CD8-positive, alpha-beta memory T cell (primary cell): ENCODE measurements at places on chromosomes 1 and 21. TPM values are rescaled to one million over a fixed set of nuclear protein-coding genes. Genes with fewer than 3 reads are reported as not detected.
A peak's percentile ranks its signal among the peaks of the same experiment; 100 is the strongest.

Gene C1orf105
- not detected for total RNA-seq

Gene CLDN8
- total RNA-seq = not detected

Gene GRIK3
- total RNA-seq = not detected

- DNase-seq = no peak
- H3K36me3 ChIP-seq = peaks cover 10% of the 10 kb centered on the region
- H3K27me3 ChIP-seq = no peaks in the 10 kb centered on the region
- H3K27ac ChIP-seq = no peak overlapping the region
These were observed 32.5 kb downstream of the PKNOX1 start for GRCh38 chr21:43006874-43007208.

DNA sequence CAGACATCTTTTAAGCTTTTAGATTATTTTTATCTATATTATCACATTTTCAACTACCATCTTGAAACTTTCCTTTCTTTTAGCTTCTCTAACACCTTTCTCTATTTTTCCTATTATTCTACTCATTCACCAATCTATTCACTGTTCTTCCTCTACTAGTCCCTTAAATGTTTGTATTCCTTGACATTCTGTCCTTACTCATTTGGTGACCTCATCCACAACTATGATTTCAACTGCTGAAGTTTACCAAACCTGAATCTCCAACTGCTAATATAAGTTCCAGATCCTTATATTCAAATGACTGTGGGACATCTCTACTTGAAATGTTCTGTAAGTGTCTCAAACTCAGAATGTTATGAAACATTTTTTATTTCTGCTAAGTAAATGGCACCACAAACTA, 49.2 kb downstream of the TUT4 start:
- H3K27me3 ChIP-seq = no peaks in the 10 kb centered on the region
- no peak for DNase-seq
- H3K4me3 ChIP-seq = no peak overlapping the region
- H3K27ac ChIP-seq = no peak overlapping the region

DNA sequence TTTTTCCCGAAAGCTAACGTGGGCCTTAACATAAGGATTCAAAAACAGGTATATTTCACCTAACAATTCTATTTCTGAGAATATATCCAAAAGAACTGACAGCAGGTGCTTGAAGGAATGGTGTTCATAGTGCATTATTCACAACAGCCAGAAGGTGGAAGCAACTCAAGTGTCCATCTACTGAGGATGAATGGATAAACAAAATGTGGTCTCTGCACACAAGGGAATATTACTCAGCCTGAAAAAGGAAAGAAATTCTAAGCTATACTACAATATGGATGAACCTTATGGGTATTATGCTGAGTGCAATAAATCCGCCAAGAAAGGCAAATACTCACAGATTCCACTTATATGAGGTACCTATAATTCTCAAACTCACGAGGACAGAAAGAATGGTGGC, 6.1 kb upstream of the RIPPLY3 start:
- no peak overlapping the region for H3K27ac ChIP-seq
- peaks cover 5% of the 10 kb centered on the region for H3K4me1 ChIP-seq
- no peaks in the 10 kb centered on the region for H3K27me3 ChIP-seq

- no peak overlapping the region for H3K4me3 ChIP-seq
- no peaks in the 10 kb centered on the region for H3K36me3 ChIP-seq
- no peak for DNase-seq
These were observed 34.9 kb downstream of the SIM2 start for GRCh38 chr21:36733857-36734256.

DNA sequence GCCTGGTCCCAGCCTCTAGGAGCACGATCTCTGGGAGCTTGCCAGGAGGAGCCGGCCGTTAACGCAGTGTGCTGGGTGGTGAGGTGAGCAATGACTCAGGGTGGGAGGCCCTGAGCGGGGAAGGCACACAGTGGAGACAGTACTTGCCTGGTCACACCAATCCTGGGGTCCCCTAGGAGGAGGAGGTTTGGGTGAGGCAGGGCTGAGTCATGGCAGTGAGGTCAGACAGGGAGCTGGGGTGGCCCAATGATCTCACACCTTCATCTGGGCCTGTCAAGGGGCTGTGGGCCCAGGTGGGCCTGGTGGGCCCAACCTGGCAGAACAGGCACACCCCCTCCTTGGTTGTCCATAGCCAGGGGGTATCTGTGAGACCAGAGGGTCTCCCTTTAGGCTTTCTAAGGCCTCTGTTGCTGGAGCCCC, 8.6 kb upstream of the EDN2 start:
- no peak overlapping the region for H3K4me3 ChIP-seq
- DNase-seq = no peak
- H3K4me1 ChIP-seq = no peaks in the 10 kb centered on the region
- peak overlapping the region; percentile 16 for H3K27ac ChIP-seq
- H3K27me3 ChIP-seq = no peaks in the 10 kb centered on the region

DNA sequence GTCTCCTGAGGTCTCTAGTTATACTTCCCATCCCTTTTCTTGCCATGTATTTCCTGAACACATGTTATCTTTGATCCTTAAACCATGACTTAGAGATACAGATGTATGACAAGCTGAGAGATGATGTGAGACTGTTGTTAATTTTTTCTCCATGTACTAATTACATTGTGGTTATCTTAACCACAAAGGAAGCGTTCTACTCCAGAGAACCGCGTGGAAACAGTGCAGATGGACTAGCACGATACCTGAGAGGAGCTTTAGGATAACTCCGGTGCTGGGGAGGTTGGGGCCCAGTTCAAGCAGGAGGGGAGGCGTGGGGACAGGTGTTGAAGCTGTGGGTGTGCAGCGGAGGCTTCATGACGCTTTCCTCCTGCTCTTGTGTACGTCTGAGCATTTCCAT, 17.5 kb downstream of the PDE9A start:
- H3K27me3 ChIP-seq = no peaks in the 10 kb centered on the region
- peaks cover 9% of the 10 kb centered on the region for H3K4me1 ChIP-seq
- no peak for DNase-seq
- no peak overlapping the region for H3K4me3 ChIP-seq

Gene KRTAP12-1
- total RNA-seq = not detected

- H3K27me3 ChIP-seq = no peaks in the 10 kb centered on the region
- no peaks in the 10 kb centered on the region for H3K4me1 ChIP-seq
These were observed 36.9 kb upstream of the DISP1 start for GRCh38 chr1:222777977-222778376.

DNA sequence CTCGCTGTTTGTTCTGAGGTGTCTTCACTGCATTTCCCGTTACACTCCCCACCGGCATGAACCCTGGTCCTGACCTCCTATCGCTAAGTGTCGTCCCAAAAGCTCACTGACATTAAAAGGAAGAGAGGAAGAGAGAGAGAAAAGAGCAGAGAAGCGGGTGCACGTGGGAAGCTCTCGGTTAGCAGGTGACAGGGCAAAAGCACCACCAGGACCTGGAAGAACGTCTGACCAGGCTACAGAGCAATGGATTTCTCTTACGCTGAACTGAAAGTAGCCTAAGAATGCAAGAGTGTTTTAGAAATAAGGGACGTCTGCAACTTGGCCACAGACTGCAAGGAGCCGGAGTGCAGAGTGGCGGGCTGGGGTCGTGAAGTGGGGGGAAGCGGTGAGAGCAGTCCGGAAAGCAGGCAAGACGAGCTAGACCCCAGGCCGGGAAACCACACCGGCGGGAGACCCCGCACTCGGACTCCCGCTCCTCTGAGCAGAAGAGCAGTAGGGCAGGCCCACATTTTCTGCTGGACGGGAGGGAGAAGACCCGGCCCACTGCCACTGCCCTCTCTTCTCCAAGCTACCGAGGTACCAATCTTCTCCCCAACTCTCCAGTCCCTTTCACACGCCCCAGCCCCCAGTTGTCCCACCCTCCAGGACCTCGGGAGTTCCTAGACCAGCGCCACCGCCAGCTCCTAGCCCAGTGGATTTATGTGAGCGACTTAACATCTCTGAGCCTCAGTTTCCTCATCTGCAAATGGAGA, 8.3 kb upstream of the MPZL1 start:
- H3K4me1 ChIP-seq = peaks cover 11% of the 10 kb centered on the region
- H3K36me3 ChIP-seq = no peaks in the 10 kb centered on the region
- H3K27ac ChIP-seq = peak overlapping the region; percentile 71
- DNase-seq = peak; percentile 5

Gene ANGPTL1
- total RNA-seq = not detected

Gene C1QC
- 0.93 TPM for total RNA-seq

Gene CLCA4
- not detected for total RNA-seq

DNA sequence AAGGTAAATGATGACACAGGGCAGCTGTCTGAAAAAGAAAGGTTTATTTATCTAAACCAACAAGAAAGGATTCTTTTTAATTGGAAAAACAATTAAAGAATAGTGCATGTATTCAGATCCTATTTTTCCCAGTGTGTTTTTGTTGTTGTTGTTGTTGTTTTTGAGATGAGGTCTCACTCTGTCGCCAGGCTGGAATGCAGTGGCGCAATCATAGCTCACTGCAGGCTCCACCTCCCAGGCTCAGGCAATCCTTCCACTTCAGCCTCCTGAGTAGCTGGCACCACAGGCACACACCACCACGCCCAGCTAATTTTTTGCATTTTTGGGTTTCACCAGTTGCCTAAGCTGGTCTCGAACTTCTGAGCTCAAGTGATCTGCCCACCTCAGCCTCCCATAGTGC, 22.1 kb downstream of the NEK2 start:
- no peak for DNase-seq
- H3K36me3 ChIP-seq = no peaks in the 10 kb centered on the region
- H3K4me3 ChIP-seq = no peak overlapping the region
- H3K4me1 ChIP-seq = no peaks in the 10 kb centered on the region
- H3K27me3 ChIP-seq = no peaks in the 10 kb centered on the region
- H3K27ac ChIP-seq = no peak overlapping the region

GRCh38 chr1:18700530-18700929, 69.9 kb downstream of the PAX7 start:
- H3K4me1 ChIP-seq = no peaks in the 10 kb centered on the region
- no peak overlapping the region for H3K27ac ChIP-seq
- peaks cover 2% of the 10 kb centered on the region for H3K27me3 ChIP-seq

DNA sequence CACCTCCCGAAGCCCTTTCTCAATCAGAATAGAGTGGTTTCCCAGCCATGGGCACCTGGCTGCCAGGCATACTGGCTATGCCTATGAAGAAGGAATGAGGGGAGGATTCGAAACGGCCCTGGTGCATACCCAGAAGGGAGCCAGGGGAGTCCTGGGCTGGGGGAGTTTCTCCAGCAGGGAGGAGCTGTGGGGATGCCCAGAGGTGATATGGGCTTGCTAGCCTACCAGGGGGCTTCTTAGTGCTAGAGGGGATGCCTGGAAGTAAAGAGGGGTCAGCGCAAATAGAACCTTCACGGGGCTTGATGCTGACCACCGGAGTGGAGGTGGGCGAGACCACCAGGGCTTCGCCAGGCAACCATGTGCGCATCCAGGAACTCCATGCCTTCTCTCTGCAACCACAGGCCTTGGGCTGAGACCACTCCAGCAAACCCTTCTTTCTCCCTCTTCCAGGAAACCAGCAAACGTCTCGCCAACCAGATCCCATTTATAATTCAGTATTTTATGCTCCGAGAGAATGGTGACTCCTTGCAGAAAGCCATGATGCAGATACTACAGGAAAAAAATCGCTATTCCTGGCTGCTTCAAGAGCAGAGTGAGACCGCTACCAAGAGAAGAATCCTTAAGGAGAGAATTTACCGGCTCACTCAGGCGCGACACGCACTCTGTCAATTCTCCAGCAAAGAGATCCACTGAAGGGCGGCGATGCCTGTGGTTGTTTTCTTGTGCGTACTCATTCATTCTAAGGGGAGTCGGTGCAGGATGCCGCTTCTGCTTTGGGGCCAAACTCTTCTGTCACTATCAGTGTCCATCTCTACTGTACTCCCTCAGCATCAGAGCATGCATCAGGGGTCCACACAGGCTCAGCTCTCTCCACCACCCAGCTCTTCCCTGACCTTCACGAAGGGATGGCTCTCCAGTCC, 18.2 kb upstream of the MX1 start:
- H3K36me3 ChIP-seq = peaks cover 22% of the 10 kb centered on the region
- DNase-seq = no peak
- H3K27ac ChIP-seq = no peak overlapping the region
- no peak overlapping the region for H3K4me3 ChIP-seq
- H3K4me1 ChIP-seq = no peaks in the 10 kb centered on the region

DNA sequence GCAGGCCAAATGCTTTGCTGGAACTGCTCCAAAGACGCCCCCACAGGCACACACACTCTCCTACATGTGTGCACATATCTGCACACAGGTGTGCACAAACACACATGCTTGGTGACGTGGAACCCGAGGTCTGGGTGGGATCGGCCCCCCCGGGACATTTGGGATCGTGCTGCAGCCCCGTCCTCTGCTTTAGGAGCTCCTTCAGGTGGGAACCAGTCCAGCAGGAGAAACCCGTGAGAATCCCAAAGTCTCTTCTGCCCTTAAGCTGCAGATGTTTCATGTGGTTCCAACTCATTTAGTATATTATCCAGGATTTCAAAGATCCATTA, 38.6 kb downstream of the UBE2G2 start:
- peaks cover 20% of the 10 kb centered on the region for H3K4me1 ChIP-seq
- no peak overlapping the region for H3K4me3 ChIP-seq
- no peak overlapping the region for H3K27ac ChIP-seq
- H3K27me3 ChIP-seq = no peaks in the 10 kb centered on the region
- DNase-seq = no peak

Gene PAQR6
- total RNA-seq = 1.9 TPM

Gene CLDN17
- not detected for total RNA-seq

GRCh38 chr1:98331718-98332311, 329.7 kb upstream of the SNX7 start:
- DNase-seq = no peak
- no peaks in the 10 kb centered on the region for H3K27me3 ChIP-seq
- H3K27ac ChIP-seq = no peak overlapping the region

DNA sequence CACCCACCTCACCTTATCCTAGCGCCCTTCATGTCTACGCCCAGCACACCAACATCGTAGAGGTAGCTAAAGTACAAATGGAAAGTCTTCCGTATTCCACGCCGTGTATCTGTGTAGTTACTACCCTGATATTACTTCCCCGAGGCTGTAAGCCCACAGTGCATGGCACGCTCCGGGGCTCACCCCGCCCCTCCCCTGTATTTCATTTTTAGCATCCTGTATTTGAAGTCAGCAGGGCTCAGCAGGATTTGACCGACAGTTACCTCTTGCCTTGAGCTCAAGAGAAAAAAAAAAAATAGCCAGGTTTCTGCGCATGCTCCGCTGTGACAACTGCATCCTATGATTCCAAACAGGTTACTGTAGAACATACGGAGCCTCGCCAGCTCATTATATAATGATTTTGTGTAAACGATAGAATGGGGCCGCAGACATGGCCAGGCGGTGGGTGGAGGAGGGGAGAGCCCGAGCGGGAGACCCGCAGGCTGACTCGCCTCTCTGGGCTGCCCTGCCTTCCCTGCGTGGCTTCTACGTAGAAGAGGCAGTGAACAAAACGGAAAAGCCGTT, 1.3 kb downstream of the ABCG1 start:
- H3K36me3 ChIP-seq = no peaks in the 10 kb centered on the region
- H3K27ac ChIP-seq = peak overlapping the region; percentile 86
- peak; percentile 91 for DNase-seq
- no peaks in the 10 kb centered on the region for H3K27me3 ChIP-seq

Gene SH2D2A
- total RNA-seq = 163 TPM

- H3K4me3 ChIP-seq = no peak overlapping the region
- DNase-seq = no peak
- H3K36me3 ChIP-seq = peaks cover 13% of the 10 kb centered on the region
These were observed 22.7 kb downstream of the SLC2A1 start for GRCh38 chr1:42935971-42936308.

Gene KRTAP11-1
- not detected for total RNA-seq
